Chondrocyte (in vitro differentiated cells): ENCODE measurements at places on chromosomes 12 and 14.

DNA sequence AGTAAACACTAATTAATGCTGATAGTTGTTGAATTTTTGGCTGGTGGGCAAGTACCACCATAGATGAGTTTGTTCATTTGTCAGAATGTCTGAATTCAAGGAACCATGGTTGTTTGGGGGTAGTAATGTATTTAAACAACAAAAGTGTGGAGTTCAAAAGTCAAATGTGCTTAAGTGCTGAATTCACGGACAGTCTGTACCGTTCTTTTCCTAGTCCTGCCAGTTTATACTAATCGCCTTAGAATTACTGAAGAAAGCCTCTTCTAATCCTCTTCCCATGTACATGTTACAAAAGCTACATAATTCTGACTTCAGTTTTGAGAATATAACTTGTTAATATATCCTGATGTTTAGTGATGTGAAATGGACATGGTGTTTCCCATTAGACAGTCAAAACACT, 2.7 kb downstream of the NAA25 start:
- no peak for DNase-seq

DNA sequence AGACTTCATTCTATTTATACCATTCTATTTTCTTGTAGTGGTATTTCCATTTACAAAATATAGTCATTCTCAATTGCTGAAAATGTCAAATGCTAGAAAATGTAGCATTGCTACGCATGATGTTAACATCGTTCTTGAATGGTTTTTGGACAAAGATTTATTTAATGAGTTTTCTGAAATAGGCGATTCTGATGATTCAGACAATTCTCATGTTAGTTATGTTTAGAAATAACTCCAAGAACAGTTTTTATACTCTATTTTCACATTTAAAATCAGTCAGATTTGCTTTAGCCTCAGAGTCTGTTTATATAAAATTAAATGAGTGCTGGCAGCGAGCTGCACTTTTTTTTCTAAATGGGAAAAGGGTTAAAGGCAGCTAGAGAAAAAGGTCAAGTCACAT, 414.8 kb upstream of the MGAT4C start:
- no peak for DNase-seq

DNA sequence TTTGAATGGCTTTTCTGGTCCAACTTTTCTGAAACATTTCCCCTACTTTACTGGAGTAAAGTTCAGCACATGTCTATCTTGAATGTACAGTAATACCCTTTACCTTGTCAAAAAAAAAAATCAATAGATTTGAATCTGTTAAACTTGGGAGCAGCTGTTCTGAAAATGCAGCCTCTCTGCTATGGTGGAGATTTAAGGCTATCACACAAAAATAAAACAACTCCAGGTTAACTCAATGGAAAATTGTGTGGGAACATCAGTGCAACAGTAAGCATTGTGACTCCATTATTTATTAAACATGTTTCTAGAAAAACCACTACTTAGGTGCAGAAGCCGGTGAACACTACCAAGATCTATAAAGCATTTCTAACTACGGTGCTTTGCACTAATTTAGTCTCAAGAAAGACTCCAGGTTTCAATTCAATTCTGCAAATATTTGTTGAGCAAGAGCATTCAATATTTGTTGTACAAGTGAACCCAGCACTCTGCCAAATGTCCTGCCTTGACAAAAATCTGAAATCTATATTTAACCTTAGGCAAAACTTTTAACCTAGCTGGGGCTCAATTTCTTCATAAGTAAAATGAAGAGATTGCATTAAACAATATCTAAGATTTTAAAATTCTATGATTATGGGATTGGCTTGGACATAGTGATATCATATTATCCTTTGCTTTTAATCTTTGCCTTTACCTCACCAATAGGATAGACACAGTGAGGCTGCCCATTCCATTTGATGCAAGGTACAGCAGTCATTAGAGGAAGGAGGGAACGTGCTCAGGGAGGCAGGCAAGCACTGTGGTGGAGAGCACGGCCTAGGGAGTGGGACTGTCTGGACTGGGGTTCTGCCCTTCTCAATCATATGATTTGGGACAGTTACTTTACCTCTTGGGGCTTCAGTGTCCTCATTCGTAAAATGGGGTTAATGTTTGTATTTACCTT, 155.2 kb downstream of the KITLG start:
- DNase-seq: no peak

DNA sequence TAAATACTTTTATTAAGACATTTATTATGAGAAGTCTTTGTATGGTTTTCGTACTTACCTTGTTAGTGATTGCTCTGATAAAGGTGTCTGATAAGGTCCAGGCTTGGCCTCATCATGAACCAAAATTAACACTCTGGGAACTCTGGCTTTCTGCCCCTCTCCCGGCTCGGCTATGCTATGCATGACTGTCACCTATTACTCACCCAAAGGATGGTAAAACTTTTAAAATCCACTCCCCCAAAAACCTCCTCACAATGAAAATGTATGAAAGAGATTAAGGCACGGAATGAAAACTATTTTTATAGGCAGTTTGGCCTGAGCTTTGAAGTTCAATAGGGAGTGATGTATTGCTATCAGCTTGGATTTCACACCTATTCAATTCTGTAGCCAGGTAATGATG, 217.3 kb upstream of the TBX3 start:
- no peak for DNase-seq

- no peak for DNase-seq
These were observed 31.9 kb upstream of the NCOR2 start for GRCh38 chr12:124599074-124599999.

GRCh38 chr12:79765157-79765556, 74.4 kb upstream of the PAWR start:
- DNase-seq: no peak

- DNase-seq: no peak
These were observed 6.0 kb downstream of the FOXG1 start for GRCh38 chr14:28772613-28773012.

DNA sequence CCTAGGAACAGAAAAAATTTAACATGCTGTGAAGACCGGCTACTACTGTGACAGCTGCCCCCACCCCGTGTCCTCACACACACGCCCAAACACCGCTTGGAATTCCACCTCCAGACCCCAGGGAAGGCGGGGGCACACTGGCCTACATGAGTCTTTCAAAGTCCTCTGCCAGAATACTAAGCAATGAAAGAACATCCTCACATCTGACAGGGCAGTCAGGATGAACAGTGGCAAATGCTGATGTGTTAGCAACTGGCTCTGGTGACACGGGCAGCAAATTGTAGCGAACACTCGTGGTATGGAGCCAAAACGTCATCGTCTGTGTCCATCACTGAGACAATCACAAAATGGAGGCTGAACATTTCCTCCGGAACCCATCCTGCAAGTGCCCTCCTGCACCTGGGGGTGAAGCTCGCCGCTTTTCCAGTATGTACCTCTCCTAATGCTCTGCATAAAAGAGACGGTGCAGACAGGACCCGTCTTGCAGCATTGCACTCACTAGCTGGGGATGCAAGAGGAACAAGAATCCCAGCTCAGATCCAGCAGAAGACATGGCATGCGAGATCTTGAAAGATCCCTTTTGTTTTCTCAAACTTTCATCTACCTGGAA, 94.8 kb downstream of the BCL11B start:
- DNase-seq: no peak

DNA sequence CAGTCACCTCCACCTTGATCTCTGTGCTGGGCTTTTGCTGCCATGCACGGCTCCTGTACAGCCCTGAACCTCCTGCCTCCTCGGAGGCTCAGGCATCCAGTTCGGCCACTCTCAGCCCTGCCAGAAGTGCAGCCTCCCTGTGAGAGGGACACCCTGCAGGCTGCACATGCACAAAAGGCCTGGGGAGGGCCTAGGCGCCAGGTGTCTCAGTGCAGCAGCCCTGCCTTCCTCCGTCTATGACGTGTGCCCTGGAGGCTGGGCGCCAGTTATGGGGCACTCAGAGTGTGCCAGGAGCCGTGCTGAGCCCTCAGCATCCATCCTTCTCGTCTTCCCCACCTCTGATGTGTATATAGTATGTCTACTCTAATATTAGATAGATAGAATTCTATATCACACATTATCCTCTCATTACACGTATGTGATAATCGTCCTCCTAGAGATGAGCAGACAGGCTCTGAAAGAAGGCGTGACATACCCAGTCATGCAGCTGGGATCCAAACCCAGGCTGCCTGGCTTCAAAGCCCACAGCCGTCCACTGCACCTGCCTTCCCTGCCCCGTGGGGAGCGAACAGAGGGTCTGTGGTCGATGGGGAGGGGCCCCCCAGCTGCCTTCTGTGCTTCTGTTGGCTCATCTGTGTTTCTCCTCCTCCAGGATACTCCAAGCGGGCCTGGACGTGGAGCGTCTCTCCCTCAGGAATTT, 101.1 kb downstream of the B4GALNT3 start:
- DNase-seq: no peak

GRCh38 chr12:51848841-51849735, 570 bp upstream of the FIGNL2 start:
- DNase-seq: no peak

GRCh38 chr14:75717729-75718128, 56.7 kb downstream of the TTLL5 start:
- no peak for DNase-seq

- no peak for DNase-seq
These were observed 57.1 kb downstream of the DHRS2 start for GRCh38 chr14:23693252-23693775.

DNA sequence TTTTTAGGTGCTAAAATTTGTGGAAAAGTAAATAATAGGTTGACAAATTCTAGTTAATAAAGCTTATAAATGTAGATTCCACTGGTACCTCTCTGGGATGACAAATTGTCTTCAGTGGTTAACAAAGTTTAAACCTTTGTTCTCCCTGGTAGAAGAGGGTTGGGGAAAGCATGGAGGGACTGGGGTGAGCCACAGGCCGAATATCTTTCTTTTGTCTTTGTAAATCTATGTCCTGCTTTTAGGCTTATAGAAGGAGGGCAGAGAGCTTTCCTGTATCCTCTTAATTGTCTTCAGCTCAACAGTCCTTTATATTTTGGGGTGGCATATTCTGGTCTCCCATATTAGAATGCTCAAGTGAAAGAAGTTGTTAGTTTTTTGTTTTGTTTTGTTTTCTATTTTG, 142.2 kb upstream of the CNOT2 start:
- no peak for DNase-seq
